CD14-positive monocyte (primary cell): ENCODE measurements at places on chromosomes 1 and 21.
A peak's percentile ranks its signal among the peaks of the same experiment; 100 is the strongest.

GRCh38 chr1:84991097-84991920 is 5.6 kb downstream of the MCOLN2 start:
- DNase-seq: peak; percentile 37

- DNase-seq: no peak
Observed at GRCh38 chr1:153475282-153475681, 14.8 kb upstream of the S100A7 start.

DNA sequence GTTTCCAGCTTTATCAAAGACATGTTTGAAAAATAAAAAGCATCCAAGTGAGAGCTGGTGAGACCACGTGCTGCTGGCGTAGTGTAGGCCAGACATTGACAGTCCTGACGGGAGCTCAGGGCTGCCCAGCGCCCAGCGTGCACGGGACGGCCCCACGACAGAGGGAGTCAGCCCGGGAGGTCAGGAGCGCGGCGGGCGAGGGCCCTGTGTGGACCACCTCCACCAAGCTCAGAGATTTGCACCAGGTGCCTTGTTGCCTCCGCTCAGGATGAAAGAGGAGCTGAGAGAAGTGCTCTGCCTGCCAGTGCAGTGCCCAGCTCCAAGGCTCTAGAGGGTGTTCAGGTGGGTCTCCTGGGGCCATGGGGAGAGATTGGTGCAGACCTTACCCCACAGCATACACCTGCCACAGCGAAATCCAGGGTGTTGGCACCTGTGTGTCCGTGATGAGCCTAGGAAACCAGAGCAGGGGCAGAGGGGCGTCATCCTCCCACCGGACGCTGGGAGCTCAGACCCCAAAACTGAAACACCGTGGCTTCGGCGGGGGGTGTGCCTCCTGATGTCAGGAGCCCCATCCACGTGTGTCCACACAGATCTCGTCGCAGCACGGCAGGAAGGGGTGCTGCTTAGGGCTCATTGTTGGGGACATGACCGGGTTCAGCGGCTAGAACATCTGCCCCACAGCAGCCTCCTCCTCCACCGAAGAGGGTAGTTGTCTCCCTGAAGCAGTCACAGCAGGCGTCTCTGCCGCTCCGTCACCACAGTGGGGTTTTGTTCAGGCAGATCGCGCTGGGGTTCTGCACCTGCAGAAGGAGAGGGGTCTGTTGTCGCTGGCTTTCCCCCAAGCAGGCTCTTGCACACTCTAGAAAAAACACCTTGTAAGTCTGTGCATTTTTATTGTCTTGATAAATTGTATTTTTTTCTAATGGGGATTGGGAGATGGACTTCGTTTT is 64.2 kb downstream of the POFUT2 start:
- DNase-seq: no peak

DNA sequence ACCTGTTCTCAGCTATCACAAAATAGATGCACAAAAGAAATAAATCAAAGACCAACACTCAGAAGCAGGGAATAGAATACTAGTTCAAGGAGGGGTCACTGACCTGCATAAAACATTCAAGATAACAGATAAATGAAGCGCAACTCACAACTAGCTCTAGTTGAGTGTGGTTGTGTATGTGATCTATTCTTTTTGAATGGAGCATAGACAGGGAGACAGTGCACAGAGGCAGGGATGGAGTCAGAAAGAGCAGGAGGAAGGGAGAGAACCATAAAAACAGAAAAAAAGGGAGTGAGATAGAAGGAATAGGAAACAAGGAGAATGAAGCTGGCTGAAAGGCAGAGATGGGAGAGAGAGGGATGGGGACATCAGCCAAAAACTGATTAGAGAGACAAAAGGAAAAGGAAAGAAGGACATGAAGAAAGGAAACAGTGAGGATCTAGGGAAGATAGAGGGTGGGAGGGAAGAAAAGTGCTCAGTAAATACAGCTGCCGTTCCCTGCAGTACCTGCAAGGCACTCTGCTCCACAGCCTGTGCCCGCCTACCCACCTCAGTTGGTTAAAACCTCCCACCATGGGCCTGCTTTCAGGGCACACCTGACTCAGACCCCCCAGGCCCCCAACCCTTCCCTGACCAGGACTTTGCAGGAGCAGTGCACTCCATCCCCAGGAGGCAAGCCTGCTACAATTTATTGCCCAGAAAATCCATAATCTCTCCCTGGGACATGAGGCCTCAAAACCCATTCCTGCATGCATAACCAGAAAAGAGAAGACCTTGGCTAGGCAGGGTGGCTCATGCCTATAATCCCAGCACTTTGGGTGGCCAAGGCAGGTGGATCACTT is 385.2 kb upstream of the POU3F1 start:
- DNase-seq: no peak

DNA sequence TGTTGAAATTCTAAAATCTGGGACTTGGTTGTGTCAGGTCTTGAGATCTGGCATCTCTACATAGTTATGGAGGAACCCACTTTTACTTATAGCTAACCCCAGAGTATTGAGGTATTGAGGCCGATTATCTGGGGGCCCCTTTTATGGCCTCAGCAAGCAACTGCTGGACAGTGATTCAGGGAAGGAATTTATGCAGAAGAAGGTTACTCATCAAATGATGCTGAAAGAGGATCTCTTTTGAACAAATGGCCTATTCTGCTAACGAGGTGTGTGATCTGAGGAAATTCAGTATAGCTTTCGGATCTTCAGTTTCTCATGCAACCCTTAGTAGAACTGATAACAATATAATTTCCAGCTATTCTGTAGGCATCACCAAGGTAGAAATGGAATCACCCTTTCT is 239.9 kb downstream of the PAPPA2 start:
- DNase-seq: no peak

DNA sequence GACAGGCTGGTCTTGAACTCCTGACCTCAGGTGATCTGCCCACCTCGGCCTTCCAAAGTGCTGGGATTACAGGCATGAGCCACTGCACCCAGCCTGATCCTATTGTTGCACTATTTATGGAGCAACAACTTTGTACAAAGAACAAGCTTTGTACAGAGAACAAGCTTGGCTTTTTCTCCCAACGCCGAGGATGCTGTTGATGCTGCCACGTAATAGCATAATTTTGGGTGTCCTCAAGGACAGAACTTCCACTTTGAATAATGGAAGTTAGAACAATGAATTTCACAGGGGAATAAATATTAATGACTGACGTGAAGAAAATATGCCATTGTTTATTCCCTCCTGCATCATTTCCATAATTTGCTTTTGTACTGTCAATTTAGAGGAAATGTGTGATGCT is 12.8 kb upstream of the RBP7 start:
- DNase-seq: no peak
